ENCODE measurements at places on chromosomes 3 and 15.

DNA sequence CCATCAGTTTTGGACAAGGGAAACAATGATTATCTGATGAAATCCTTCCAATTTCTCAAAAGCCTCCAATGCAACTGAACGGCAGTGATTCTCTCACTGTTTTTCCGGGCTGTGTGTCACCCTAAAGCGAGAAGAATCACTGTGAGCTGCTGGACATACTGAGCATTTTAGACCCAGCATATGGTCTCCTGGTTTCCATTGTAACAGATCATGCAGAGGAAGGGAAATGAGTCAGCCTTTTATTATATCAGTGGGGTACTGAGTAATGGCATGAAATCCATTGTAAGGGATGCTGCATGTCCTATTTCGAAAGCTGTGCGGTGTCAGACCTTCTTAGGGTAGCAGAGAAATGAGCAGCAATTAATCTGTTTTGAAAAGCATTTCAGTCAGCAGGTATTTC, 287.1 kb downstream of the IL5RA start:
- no peak for DNase-seq

- no peak for DNase-seq
Observed at GRCh38 chr3:182796310-182796709, 3.0 kb downstream of the ATP11B start.

DNA sequence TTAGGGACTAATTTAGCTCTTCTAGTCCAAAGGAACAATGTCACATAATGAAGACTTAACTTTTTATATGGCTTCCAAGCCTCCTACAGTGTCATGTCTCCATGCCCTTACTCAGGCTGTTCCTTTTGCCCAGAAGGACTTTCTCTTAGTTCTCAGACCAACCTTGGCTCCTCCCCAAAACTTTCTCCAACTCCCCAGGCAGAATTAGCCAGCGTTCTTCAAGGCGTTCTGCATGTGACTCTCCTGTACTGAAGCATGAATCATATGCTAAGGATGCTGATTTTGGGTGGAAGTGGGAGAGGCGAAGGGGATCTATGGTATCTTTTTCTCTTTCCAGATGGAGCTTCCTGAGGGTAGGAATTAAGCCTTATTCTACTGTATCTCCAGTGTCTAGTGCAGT, 335.1 kb upstream of the ICE2 start:
- DNase-seq: no peak

- no peak for DNase-seq
Observed at GRCh38 chr3:12439161-12439940, 44.9 kb upstream of the TSEN2 start.

GRCh38 chr15:81386947-81387346, 12.9 kb upstream of the TMC3 start:
- no peak for DNase-seq

DNA sequence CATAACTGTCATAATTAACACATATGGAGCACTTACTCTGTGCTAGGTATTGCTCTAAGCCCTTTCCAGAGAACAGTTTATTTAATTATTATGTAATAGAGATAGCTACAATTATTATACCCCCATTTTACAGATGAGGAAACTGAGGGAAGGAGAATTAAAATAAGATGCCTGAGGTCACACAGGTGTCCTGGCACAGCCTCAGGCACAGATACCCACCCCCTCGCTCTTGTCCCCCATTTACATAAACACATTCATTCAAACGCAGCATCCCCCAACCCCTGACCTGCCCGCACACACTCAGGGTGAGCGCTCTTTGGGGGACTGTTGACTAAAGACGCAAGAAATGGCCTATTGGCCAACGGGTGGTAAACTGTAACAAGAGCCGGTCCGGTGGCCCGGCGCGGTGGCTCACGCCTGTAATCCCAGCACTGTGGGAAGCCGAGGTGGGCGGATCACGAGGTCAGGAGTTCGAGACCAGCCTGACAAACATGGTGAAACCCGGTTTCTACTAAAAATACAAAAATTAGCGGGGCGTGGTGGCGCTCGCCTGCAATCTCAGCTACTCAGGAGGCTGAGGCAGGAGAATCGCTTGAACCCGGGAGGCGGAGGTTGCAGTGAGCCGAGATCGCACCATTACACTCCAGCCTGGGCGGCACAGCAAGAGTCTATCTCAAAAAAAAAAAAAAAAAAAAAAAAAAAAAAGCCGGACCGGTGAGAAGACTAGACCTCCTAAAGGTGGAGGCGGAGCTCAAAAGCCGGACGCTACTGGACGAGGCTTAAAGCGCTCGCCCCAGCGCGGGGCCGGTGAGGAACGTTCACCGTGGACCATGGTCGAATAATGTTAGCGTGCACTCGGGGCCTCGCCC, 1.9 kb upstream of the ISL2 start:
- no peak for DNase-seq

DNA sequence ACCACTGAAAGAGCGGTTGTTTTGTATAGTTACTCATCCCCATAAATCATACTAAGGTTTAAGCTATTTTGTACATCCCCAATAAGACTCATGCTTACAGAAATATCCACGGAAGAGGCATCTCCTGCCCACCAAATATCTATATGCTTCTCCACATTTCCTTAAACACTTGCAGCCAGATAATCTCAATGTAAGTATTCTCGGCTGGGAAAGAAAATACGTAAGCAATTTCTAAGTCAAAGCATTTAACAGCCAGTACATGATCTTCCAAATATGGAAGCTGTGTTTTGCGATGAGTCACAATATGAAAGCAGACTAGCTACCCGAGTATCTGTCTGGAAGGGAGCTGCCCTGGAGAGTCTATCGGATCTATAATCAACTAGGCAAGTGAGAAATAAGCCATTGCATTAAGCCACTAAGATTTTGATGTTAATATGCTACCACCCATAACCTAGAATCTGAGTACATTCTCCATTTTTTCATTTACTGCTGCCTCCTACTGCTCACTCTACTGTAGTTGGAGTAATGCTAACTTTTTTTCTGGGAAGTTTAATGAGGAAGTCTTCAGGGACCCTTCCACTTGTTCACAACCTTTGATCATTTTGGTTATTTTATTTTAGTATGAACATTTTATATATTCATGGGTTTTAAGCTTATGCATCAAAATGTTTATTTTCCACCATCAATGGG, 26.9 kb upstream of the ZMAT3 start:
- DNase-seq: no peak

- no peak for DNase-seq
Observed at GRCh38 chr3:156300371-156300770, 180.0 kb downstream of the KCNAB1 start.

GRCh38 chr3:37963635-37964034, 27.0 kb upstream of the VILL start:
- no peak for DNase-seq

DNA sequence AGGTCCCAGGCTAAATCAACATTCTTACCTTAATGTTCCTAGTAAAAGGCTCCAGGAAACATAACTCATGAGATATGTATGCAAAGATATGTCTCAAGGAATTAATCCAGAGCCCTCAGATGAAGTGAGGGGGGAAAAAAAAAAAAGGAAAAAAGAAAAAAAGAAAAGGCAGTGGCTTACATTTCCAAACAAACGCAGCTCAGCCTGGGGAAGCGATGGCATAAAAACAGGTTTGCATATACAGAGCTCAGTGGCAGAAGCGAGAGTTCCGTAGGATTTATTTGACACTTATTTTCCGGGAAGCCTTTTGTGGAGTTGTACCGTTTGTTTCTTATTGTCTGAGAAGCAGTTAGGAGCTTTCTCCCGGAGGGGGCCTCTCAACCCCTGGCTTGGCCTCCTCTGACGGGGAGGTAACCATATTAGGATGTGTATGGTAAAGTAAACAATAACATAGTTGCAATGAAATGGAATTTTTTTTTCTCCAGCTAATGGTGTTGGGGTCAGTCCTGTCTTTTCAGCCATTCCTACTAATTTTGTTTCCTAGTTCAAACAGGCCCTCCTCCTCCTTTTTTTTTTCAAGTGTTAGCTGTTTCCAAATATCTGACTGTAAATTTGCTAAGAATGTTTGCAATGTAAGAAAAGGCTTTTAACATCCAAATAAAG, 338.6 kb downstream of the FOXP1 start:
- DNase-seq: no peak

DNA sequence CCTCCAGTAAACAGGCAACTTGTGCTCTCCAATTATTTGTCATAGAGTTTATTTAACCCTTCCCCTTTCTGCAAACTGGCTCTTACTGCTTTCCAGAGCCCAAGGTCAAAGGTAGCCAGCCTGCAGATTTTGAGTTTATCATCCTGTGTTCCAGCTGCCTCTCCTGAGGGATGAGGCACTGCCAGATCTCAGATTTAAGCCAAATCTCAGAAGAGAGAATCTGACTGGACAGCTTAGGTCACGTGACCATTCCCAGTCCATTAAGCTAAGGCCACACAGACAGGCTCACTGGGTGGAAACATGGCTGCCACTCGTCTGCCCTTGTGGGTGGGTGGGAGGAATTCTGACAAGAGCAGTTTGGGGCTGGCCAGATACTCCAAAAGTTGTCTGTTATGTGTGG, 8.6 kb upstream of the SIAH2 start:
- no peak for DNase-seq

DNA sequence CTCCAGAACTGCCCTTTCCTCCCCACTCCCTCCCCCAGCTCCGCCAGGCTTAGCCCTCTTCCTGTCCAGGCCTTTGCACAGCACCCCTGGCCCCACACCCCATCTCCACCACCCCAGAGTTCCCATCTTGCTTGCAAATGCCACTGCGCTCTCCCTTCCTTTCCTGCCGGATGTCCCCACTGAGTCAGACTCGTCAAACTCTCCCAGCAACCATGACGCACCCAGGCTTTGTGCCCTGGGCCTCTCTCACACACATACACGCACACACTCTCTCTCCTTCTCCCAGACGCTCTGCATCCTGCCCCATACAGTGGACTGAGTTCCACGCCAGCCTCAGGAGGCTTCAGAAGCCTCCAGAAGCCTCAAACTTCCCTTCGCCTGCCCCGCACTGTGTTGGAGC, 2.8 kb upstream of the CCDC9B start:
- no peak for DNase-seq

GRCh38 chr3:129554356-129555152, 11.6 kb downstream of the H1-8 start:
- DNase-seq: no peak

GRCh38 chr3:30458376-30459171, 147.8 kb upstream of the TGFBR2 start:
- DNase-seq: no peak

- DNase-seq: no peak
Observed at GRCh38 chr15:91561371-91562100, 292.0 kb upstream of the SLCO3A1 start.

GRCh38 chr3:189049458-189050236, 122.1 kb upstream of the TPRG1 start:
- peak; percentile 39 for DNase-seq

DNA sequence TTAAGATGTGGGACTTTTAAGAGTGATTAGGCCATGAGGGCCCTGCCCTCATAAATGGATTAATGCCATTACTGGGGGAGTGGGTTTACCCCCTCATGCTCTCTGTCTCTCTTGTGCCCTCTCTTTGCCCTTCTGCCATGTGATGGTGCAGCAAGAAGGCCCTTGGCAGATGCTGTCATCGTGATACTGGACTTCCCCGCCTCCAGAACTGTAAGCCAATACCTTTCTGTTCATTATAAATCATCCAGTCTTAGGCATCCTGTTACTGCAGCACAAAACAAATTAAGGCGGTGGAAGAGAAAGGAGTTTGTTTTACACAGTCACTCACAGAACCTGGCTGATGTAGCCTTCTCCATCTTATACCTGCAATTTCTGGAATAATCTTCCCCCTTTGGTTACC, 360.3 kb upstream of the TBL1XR1 start:
- DNase-seq: no peak

GRCh38 chr3:53161820-53162671, 1.0 kb downstream of the PRKCD start:
- peak; percentile 63 for DNase-seq

DNA sequence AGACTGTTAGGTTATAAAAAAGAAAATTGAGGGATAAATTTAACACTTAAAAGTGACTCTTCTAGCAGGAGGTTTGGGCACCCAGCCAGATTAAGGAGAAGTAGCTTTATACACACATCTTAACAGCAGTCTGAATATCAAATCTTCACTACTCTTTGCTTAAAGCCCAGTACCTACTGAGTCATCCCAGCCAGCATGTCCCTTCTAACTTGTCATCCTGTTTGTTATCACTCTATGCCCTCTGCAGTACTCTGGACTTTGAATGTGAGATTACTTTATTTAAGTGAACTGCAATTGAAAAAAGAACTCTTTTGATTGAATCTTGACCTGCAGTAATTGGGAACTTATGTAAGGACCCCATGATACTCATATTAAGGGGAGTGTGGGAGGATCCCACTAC, 77.6 kb downstream of the FHIT start:
- DNase-seq: no peak

- DNase-seq: no peak
Observed at GRCh38 chr3:133568294-133569014, 5.0 kb upstream of the CDV3 start.

- no peak for DNase-seq
Observed at GRCh38 chr3:176755552-176755951, 441.7 kb downstream of the TBL1XR1 start.

DNA sequence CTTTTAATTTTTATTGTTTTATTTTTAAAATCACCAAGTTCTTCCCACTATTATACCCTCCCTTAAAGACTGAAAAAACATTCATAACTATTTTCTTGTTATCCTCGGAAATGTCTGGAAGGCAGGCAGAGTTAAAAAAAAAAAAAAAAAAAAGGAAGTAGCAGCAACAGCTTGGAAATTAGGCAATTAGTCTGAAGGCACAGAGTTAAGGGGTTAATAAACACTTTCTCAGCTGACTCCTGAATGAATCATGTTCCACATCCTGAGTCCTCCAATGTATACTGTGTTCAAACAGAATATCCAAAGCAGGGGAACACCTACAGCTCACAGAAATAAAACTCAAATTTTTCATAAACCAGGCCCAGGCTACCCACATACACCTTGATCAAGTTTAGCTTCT, 5.8 kb downstream of the HEXA start:
- DNase-seq: no peak

DNA sequence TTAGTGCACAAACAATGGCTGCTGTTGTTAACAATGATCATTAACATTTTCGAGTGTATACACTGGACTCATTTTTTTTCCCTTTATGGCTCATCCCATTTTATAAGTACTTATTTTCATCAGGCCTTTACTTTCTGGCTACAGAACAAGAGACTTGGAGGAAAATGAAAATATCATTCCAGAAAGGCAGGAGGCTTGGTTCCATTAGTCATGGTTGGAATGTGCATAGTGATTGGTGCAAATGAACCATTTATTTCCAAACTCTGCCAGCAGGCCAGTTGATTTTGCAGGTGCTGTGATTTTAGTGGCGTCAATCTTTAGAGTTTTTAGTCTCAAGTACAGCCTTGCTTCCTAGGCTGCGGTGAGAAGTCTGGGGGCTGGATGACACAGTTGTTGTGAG, 151.8 kb downstream of the ITPR1 start:
- DNase-seq: no peak
